ENCODE measurements at places on chromosomes 4 and X. TPM values are rescaled to one million over a fixed set of nuclear protein-coding genes. Genes with fewer than 3 reads are reported as not detected.

- no peak for DNase-seq
These were observed 624.1 kb upstream of the GNPDA2 start for GRCh38 chr4:45350438-45350837.

DNA sequence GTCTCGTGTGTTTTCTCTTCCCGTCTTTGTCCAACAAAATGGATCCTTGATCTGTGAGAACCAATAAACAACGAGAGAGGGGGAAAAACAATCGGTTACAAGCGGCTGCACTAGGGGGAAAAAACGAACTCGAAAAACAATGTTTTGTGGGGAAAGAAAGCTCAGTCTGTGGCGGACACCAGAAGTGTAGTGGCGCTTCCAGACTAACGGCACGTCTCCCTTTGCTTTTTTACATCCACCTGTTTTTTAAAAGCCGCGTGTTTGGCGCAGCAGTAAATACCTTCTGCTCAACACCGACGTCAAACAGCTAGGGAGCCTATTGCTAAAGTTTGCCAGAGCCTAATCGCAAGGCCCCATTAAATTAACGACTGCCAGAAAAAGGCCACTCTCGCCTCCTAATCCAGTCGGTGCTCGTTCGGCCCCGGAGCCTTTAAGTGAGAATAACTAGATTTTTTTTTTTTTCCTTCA is 3.3 kb downstream of the NKX6-1 start:
- no peak for DNase-seq

DNA sequence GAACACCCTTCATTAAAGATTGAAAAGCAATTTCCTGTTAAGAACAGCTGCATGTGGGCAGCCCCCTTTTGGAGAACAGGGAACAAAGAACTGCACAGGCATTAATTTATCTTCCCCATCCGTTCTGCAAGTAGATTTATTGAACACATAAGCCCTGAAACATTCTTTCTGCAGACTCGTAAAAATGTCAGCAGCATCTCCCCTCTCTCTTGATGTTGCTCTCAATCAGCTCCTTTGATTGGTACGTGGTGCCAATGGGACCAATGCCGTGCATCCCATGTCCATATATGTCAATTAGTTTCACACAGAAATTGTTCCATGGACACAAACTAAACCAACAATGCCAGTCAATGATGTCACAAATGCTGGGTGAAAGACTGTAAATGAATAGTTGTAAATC is 228.5 kb upstream of the RASGEF1B start:
- no peak for DNase-seq

DNA sequence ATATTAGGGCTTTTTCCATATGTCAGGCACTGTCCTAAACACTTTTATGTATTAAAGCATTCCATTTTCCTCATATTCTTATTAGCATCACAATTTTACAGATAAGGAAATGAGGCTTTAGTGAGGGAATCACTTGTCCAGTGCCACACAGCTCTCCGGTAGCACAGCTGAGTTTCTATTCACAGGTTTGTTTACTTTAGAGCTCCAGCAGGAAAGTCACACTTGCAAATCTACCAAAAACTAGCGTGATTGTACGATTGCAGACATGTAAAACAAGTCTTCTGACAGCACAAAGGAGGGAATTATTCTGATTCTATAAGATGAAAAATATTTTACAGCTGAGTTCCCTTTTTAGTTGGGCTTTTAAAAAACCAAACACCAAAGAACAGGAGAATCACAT is 472.1 kb downstream of the TMA16 start:
- no peak for DNase-seq

DNA sequence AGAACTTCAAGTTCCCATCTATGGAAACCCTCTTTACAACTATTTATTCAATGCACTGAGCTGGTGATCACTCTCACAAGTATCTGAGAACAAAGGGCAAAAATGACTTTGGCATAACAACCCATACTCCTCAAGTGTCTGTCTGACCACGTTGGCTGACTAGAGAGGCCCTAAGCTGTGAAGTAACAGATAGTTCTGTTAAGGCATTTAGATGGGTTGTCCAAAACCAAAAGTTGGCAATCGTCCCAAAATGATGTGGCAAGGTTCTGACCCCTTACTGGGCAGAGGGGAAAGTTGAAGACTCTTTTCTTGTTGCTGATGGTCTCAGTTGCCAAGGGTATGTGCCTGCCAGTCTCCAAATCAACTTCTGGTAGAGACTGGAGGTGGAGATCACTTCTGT is 524.8 kb downstream of the PPARGC1A start:
- DNase-seq: no peak

DNA sequence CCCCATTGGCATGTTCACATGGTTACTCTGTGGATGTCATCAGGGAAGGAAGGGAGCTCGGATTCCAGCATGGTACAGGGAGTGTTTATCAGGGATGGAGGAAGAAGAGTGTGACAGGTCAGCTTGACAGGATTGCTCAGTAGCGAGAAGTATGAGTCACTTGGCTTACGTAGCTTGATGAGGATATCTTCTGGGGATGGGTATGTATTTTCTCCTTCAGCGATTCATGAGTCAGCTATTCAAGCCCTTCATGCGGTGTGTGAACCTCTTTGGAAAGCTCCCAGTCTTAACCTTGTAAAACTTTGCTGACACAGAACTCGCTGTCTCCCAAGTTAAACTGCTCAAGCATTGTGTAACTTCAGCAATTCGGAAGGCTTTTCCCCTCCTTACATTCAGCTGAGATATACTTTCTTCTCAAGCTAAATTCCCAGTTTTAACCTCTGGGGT is 275.4 kb downstream of the ARHGAP10 start:
- no peak for DNase-seq

GRCh38 chrX:16785247-16786138 is 773 bp upstream of the TXLNG start:
- DNase-seq: peak; percentile 78

DNA sequence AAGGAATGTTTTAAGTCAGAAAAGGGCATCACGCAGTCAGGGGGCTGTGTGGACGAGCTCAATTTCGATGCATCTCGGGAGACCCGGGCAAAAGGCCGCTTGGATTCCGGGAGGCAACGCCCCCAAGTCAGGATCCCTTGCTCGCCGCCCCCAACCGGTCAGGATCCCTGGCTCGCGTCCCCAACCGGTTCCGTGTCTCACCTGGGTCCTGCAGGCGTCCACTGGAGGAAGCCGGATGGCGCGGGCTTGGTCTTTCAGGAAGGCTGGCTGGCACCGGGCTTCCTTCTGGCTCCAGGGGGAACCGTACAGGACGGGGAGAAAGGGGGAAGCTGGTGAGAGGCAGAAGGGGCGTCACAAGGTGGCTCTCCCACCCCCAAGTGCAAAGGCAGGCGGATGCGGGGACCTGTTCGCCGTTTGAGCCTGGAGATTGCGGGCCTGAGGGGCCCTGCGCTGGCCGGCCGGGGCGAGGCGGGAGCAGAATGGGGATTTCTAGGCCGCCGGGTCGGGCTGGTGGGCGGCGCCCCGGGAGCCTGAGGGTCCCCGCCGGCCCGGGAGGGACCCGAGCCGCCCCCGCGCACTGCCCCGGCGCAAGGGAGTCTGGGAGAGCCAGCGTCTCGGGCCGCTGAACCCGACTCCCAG is 84.7 kb downstream of the HPRT1 start:
- no peak for DNase-seq

DNA sequence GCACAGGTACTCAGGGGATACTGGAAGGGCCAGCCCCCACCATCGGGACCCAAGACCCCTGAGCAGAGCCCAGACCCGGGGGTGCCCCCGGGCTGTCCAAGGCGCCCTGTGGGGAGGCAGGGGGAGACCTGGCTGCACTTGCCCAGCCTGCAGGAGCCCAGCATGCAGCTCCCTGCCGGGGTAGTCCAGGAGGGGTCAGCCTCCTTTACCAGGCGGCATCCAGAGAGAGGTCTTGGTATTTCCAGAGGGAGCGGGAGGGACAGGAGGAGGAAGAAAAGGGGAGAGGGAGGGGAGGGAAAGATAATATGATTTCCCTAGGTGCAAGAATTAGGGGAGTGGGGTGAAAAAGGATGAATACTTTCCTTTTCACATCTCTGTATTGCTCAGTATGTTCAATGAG is 97.5 kb downstream of the ABLIM2 start:
- DNase-seq: no peak

DNA sequence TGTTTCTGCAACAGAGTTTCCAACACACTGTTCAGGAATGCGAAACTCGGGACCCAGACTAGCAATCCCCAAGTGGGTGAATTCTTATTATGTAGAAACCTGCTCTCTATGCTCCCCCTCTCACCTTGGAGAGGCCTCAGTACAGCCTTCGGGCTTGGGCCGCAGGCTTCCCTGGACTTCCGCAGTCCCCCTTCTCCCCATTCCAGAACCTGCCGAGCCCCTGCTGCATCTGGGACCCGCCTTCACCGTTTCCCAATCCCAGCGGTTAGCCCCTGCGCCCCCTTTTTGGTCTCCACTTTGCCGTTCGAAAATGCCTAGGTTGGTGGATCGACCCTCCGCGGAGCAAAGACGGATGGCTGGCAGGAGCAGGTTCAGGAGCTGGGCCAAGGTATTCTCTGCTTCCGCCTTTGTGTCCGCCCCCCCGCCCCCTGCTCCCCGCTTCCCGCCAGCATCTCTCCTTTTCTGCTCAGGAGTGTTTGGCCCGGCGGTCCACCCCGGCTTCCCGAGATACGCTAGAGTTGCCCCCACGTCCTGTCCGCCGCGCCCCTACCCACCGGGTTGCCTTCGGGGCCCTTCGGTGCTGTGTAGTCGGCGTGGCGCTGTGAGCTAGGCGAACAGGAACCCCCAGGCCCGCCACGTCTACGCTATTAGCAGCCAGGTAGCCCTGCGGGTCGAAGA is 11.5 kb downstream of the HAND2 start:
- DNase-seq: no peak

DNA sequence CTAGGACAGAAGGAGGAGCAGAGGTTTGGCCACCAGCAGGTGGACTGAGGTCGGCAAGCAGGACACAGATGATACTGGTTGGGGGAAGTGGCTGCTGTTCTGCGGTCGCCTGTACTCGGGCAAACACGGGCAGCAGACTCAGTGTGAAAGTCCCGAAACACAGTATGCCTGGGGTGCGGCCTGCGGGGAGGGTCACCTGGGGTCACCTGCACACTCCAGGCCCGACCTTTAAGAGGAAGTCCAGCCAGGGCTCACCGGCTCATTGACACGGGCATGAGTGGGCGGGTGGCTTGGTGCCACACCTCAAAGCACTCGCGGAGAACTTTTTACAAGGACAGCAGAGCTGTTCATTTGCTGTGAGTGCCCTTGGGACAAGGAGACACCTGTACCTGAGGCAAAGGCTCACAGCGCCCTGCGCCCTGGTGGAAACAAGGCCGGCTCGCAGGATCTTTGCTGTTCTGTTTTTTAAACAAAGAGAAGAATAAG is 71.5 kb upstream of the MXD4 start:
- DNase-seq: peak; percentile 17

DNA sequence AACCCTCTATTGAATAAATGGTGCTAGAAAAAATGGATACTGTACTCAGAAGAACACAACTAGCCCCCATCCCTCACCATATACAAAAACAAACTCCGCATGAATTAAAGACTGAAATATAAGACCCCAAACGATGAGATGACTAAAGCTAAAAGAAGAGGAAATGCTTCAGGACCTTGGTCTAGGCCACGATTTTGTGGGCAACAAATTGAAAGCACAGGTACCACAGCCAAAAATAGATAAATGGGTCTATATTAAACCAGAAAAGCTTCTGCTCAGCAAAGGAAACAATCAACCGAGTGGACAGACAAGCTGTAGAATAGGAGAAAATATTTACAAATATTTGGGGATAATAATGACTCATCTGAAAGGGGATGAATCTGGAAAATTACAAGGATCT is 86.4 kb upstream of the DHRSX start:
- no peak for DNase-seq

DNA sequence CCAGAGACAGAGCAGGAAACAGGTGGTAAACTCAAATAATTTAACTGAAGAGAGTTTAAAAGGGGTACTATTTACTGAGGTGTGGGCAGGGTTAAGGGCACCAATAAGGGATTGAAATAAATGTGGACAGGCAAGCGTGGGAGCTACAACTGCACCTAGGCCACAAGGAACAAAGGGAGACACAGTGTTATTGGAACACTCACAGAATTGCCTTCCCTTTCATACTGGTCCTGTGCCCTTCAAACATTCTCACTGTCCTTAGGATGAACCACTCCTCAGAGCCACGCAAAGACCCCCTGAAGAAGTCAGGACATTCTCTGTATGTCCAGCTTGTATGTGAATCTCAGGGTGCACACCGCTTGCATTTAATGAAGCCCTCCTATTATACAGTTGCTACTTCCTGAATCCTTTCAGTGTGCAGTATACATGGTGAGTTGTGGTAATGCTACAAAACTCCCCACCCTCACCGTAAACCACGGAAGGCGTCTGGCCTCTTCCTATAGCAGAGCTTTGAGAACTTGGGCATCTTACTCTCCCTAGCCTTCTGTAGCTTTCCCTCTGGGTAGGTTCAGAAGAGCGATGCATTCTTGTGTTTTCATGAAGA is 9.6 kb upstream of the MRPL1 start:
- no peak for DNase-seq

- no peak for DNase-seq
These were observed 70.0 kb upstream of the STS start for GRCh38 chrX:7077241-7078230.

- no peak for DNase-seq
These were observed 1.0 kb upstream of the RNF150 start for GRCh38 chr4:141133999-141134995.

DNA sequence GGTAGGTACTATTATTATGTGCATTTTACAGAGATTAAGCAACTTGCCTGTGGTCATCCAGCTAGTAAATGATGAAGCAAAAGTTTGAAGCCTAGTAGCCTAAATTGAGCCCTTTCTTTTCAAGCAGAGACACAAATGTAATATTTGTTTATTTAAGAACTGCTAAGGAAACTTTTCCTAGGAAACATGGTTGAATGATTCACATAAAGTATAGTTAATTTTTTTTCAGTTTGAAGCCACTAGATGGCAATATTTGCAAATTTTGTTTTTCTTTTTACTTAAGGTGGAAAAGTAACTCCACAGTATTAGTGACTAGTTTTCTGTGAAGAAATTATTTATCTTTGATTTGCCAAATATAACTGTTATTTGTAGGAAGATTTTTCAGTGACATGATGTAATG is 52.8 kb upstream of the ANKRD17 start:
- no peak for DNase-seq

- no peak for DNase-seq
These were observed 198.1 kb upstream of the UGT8 start for GRCh38 chr4:114400531-114400930.

DNA sequence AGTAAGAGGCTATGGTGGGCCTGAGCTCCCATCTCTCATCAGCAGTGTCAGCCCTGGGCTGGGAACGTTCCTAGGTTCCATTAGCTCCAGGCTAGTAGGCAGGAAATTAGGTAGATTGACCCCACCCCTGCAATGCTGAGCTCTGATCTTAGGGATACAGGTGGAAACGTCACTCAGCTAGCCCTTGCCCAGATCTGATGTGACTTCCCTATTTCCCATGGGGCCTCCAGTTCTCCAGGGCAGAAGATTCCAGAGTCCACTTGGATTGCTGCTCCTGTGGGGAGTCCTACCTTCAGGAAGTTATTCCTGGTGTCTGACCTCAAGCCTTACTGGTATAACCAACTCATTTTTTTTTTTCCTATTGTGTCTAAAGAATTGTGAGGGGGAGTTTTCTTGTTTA is 81.1 kb downstream of the EFNB1 start:
- DNase-seq: no peak

SPANXN4 gene
- polyA plus RNA-seq: not detected

TLR10 gene
- polyA plus RNA-seq: not detected

MAD2L1 gene
- polyA plus RNA-seq: 0.79 TPM

RHOH gene
- 3.3 TPM for polyA plus RNA-seq

OPRPN gene
- not detected for polyA plus RNA-seq

CHST7 gene
- polyA plus RNA-seq: 9.4 TPM

MAGEC1 gene
- polyA plus RNA-seq: not detected

VCX2 gene
- not detected for polyA plus RNA-seq

PF4V1 gene
- not detected for polyA plus RNA-seq

NR0B1 gene
- 0.20 TPM for polyA plus RNA-seq

Data from aorta (tissue), 5 donors.